ENCODE measurements at places on chromosomes 13 and 19.

- no peak for DNase-seq
These were observed 492.4 kb downstream of the DACH1 start for GRCh38 chr13:71374471-71375049.

GRCh38 chr19:33749619-33750175 is 47.0 kb upstream of the KCTD15 start:
- no peak for DNase-seq

- DNase-seq = no peak
These were observed 147.2 kb downstream of the MYO16 start for GRCh38 chr13:108776650-108777049.

GRCh38 chr19:46601318-46602224 is at the start of gene CALM3:
CALM3 (plus strand) TSS chr19:46601330; CDS start chr19:46601435, 105 bp downstream.
- no peak for DNase-seq

GRCh38 chr19:46840498-46840942 is 10.1 kb downstream of the AP2S1 start:
- DNase-seq = peak; percentile 25

GRCh38 chr13:81907787-81908372 is 1567.0 kb upstream of the SPRY2 start:
- no peak for DNase-seq

DNA sequence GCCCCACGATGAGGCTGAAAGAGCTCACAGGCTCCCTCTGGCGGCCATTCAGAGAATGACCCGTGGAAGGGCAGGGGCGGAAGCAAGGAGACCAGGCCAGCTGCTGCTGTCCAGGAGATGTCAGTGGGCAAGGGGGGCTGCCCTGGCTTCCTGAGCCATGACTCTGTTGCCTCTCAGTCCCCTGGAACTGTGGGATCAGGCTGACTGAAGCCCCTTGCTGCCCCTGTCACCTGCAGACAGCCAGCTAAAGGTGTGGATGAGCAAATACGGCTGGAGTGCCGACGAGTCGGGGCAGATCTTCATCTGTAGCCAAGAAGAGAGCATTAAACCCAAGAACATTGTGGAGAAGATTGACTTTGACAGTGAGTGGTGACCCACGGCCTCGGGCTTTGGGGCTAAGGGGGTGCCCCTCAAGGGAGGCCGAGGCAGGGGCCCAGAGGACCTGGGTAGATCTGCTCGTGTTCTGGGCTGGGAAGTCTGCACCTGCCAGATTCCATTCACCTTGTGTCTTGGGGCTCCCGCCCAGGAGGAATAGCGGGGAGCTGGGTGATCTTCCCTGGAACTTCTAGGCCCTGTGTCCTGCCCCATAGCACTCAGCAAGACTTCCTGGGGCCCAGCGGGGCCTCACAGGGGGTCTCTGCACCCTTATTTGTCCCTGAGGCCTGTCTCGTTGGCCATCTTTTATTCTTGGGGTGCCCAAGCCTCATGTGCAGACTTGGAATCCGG is 12.5 kb upstream of the ACTN4 start:
- DNase-seq = peak; percentile 55

GRCh38 chr13:99288089-99288488 is 19.1 kb downstream of the GPR183 start:
- no peak for DNase-seq

- DNase-seq = no peak
These were observed 336.8 kb downstream of the DNAJC15 start for GRCh38 chr13:43360171-43360570.

- DNase-seq = no peak
These were observed 307 bp downstream of the JOSD2 start for GRCh38 chr19:50510700-50511068.

All from central memory CD8-positive, alpha-beta T cell (primary cell).